Cardiac ventricle fibroblast (primary cell): ENCODE measurements at places on chromosomes 16 and 17. TPM values are rescaled to one million over a fixed set of nuclear protein-coding genes. Genes with fewer than 3 reads are reported as not detected.

HCRT gene
- not detected in 2 replicates for total RNA-seq

OSGIN1 gene
- 10.2 and 10.7 TPM in 2 replicates for total RNA-seq

NPIPA5 gene
- 2.9 and 5.5 TPM in 2 replicates for total RNA-seq

TLCD3B gene
- not detected in 2 replicates for total RNA-seq

TP53TG3F gene
- not detected in 2 replicates for total RNA-seq

SEZ6 gene
- not detected in 2 replicates for total RNA-seq

ITGAX gene
- 0.12 TPM in 1 of 2 replicates, not detected in the other for total RNA-seq

SDR42E1 gene
- total RNA-seq, result not detected in 2 replicates

ASGR2 gene
- total RNA-seq, result not detected in 2 replicates

GGNBP2 gene
- total RNA-seq, result 30.6 and 36.7 TPM in 2 replicates

CRYBA1 gene
- not detected in 2 replicates for total RNA-seq

HNF1B gene
- not detected in 2 replicates for total RNA-seq

SEPTIN12 gene
- not detected in 2 replicates for total RNA-seq
